ENCODE measurements at places on chromosomes 16 and 17.

DNA sequence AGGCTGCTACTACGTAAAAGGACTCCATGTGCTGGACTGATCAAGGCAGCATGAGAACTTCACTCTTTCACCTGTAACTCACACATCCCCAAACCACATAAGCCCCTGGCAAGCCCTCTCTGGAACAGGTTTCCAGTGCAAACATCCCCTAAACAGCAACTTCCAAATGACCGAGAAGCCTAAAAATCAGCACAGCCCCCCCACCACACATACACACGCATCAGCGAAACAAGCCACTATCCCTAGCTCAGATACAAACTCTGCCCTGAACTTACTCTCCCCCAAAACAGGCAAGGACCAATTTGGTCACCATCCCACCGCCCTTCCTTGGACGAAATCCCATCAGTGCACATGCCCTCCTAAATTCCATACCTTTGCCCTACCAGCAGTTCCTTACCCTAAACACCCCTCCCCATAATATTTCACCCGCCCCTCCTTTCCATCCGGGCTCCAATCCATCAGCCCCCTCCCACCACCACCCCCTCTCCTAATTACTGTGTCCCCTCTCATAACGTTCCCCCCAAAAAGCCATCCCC lies 735 bp downstream of the LSM12 start:
- DNase-seq = no peak

- no peak for DNase-seq
Measured at GRCh38 chr16:67750466-67750865, 31.4 kb upstream of the GFOD2 start.

- DNase-seq = no peak
Measured at GRCh38 chr17:71192848-71193247, 928.0 kb upstream of the SOX9 start.

DNA sequence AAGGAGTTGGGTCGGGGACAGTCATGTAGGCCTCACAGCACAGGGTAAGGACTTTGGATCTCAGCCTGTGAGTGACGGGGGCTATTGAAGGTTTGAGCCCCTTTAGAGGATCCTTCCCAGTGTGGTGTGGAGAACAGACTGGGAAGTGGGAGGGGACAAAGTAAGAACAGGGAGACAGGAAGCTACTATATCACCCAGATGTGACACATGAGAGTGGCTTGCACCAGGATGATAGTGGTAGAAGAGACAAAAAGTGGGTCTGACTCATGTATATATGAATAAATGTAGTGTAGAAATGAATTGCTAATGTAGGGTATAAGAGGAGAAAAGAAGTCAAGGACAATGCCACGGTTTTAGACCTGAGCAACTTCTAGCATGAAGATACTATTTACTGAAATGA lies 4.5 kb downstream of the NUP93 start:
- DNase-seq = no peak

GRCh38 chr17:33169580-33170285 lies 123.4 kb downstream of the ASIC2 start:
- no peak for DNase-seq

GRCh38 chr16:3951861-3952736 lies 71.6 kb upstream of the CREBBP start:
- no peak for DNase-seq

GRCh38 chr16:22633280-22633679 lies 122.6 kb downstream of the NPIPB5 start:
- DNase-seq = no peak

DNA sequence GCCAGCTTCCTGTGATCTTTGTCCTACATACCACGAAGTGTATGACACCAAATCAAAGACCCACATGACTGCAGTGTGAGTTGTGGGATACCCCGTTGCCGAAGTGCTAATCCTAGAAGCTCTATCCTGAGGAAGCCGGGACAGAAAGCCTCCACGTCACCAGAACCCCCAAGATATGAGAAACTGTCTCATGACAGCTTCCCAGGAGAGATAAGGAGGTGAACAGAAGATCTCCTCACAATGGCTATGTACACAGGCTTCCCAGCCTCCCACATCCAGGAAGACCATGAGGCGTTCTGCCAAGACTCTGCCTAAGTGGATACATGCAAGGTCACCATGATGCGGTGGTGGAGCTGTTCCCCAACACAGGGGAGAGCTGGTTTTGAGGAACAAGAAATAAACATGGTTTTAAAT lies 37.1 kb downstream of the TRIM25 start:
- DNase-seq = no peak

GRCh38 chr17:66843627-66844026 lies 8.7 kb downstream of the CACNG5 start:
- DNase-seq = no peak

GRCh38 chr16:50559342-50559741 lies 11.1 kb downstream of the NKD1 start:
- DNase-seq = no peak

DNA sequence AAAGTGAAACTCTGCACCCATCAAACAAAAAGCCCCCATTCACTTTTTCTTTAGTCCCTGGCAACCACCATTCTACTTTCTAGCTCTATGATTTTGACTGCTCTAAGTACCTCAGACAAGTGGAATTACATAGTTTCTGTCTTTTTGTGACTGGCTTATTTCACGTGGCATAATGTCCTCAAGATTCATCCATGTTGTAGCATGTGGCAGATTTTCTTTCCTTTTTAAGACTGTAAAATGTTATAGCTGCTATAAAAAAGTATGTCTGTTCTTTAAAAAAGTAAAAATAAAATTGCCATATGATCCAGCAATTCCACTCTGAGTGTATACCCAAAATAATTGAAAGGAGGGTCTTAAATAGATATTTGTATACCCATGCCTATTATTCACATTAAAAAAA lies 429.7 kb downstream of the CDH8 start:
- no peak for DNase-seq

DNA sequence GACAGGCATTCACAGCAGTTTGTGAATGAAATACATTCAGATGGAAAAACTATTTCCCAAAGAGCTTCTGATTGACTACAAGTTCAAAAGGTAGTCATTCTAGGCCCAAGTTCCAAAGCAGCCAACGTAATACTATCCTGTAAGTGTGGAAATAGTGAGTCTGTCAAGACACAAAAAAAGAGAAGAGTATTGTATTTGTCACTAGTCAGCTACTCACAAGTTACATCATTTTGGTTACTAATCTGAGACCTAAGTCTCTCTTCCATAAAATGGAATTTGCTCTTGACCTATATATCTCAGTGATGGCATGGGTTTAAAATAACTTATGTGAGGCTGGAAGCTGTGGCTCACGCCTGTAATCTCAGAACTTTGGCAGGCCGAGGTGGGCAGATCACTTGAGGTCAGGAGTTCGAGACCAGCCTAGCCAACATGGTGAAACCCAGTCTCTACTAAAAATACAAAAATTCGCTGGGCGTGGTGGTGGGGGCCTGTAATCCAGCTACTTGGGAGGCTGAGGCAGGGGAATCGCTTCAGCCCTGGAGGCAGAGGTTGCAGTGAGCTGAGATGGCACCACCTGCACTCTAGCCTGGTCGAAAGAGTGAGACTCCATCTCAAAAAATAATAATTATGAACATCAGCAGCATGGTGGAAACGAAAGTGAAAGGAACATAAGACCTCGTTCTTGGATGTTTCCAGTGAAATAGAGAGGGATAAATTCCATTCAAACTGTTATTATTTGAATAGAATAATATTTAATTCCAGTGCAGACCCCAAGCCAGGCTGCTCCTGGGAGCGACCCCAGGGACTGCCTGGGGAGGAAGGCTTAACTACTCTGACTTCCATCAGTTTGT lies 2.9 kb downstream of the CMC2 start:
- peak; percentile 28 for DNase-seq

- no peak for DNase-seq
Measured at GRCh38 chr17:60231234-60231633, 81.5 kb downstream of the CA4 start.

DNA sequence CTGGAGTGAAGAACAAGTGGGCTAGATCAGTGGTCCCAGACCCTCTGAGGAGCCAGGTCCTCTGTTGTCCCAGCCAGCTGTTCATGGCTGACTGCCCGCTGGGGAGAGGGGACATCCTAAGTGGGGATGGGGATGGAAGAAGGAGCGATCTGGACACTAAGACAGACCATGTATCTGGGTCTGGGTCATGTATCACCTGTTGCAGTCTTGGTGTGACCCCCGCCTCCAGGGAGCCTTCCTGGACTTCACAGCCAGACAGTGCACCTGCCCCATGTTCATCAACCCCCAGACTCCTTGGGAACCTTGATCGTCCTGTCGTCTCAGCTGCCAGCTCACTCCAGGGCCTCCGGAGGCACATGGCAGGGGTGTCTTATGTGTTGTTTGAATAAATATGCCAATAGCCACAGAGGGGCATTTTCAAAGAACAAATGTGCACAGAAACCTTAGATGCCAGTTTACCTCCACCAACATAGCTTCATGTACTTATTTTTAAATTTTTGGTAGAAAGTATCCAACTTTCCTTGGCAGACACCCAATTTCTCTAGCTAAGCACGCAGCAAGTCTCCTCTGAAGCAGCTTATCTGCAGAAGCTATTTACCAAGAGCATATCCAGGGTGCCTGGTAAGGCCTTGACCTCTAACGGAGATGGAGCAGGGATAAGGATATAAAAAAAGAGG lies 43.2 kb downstream of the CRISPLD2 start:
- DNase-seq = no peak

DNA sequence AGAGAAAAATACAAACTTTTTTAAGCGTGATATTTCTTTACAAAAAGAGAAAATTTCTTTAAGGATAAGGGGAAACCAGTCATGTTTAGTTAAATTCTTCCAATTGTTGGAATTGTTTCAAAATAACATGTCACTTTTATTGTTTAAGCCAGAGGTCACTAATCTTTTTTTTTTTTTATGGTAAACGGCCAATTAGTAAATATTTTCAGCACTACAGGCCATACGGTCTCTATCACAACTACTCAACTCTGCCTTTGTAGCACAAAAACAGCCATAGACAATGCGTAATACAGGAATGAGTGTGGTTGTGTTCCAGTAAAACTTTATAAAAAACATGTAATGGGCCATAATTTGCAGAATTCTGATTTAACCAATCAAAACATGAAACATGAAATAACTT lies 401.4 kb downstream of the GRIN2A start:
- no peak for DNase-seq

DNA sequence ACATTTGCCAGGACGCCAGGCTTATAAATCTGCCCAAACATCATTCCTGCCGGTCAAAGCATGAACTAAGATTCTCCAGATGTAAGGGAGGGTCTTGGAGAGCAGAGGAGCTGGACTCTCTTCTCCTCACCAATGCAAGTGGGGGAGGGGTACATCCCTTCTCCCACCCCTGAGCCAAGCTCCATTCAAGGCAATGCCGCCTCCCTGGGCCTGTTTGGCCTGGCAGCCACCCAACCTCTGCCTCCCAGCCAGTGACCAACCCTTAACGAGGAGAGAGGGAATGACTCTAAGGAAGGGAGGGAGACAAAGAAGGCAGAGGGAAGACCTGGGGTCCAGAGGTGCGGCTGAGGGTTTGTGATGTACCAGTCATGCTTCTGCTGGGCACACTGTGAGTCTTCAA lies 13.8 kb downstream of the C17orf50 start:
- no peak for DNase-seq

DNA sequence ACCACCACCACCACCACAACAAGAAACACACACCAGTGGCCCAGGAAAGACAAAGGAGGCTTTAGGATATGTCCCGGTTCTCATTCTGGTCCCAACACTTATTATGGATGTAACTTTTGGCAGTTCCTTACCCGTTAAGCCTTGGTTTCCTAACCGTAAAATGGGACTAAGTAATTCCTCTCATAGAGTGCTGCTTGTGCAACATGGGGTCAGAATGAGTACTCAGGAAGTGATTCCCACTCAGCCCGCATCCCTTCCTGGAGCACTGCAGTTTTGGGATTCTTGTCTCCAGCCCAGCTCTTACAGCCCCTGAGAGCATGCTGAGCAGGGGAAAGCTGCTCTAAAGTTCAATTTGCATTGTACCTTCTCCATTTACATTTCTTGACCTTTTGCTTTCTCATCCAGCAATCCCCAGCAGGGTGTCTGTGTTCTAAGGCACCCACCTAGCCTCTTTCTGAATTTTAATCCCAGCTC lies 262.6 kb downstream of the PRKCA start:
- DNase-seq = no peak

DNA sequence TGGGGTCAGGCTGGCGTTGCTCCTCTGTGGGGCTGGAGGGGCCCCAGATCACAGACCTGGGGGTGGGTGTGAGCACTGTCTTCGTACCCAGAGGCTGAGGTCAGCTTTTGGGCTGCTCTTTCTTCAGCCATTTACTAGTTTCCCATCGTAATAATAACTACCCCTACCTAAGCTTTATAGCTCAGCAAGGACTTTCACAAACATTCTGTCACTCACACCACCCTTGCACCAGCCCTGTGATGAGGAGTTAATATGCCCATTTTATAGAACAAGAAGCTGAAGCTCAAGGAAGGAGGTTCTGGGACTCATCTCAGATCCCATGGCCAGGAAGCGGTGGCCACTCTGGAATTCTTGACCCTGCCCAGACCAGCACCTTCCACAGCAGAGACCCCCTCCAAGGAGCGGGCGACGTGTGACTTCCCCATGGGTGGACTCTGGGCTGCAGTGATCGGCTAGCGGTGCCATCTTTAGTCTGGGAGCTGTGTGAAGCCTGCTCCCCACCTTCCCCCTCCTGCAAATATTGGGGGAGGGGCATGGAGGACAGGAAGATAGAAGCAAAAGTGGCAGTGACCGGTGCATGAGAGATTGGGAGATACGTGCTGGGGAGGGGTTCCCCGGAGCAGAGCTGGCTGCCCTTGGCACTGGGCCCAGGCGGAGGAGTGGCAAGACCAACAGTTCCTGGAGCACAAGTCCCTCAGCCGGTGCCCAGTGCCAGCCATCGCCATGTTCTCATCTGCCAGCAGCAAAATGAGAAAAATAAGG lies 81.8 kb upstream of the TOB1 start:
- DNase-seq = no peak

DNA sequence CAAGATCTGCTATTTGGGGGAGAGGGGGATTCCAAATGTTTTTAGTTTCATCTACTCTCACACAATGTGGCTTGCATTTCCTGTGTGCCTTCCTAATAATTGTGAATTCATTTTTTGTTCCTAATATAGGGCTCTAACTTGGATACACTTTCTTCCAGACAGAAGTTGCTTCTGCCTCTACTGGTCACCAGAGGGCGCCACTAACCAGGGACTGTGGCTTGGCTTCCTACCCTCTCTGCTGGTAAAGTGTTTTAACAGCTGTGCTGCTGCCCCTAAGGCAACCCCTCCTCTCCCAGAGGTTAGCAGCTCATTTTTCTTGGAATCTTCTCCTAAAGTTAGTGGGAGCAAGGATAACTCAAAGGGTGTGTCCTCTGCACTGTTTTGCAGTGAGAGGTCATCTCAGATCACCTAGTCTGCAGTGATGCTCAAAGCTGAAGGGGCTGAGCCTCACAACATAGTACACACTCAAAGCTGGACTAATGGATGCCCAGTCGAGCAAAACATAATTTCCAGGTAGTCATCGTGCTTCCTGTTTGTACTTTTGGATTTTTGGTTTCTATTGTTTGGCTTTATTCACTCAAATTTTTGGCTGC lies 5.0 kb upstream of the PRSS54 start:
- no peak for DNase-seq
